Stomach (tissue), 19 donors: ENCODE measurements at places on chromosomes 1 and 21. TPM values are rescaled to one million over a fixed set of nuclear protein-coding genes. Genes with fewer than 3 reads are reported as not detected.

CATSPERE gene
- not detected for total RNA-seq

DNA sequence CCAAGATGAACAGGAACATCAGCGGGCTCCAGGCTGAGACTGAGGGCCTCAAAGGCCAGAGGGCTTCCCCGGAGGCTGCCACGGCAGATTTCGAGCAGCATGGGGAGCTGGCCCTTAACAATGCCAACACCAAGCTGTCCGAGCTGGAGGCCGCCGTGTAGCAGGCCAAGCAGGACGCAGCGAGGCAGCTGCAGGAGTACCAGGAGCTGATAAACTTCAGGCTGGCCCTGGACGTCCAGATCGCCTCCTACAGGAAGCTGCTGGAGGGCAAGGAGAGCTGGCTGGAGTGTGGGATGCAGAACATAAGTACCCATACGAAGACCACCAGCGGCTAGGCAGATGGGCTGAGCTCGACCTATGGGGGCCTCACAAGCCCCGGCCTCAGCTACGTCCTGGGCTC, 823.4 kb upstream of the NEGR1 start:
- H3K4me3 ChIP-seq, result no peak overlapping the region
- H3K36me3 ChIP-seq, result no peaks in the 10 kb centered on the region
- DNase-seq, result no peak
- no peak overlapping the region for H3K27ac ChIP-seq
- H3K4me1 ChIP-seq, result no peaks in the 10 kb centered on the region
- no peaks in the 10 kb centered on the region for H3K27me3 ChIP-seq

GRCh38 chr1:210201681-210202080, 30.9 kb upstream of the SERTAD4 start:
- no peak for DNase-seq
- no peak overlapping the region for H3K4me3 ChIP-seq
- no peak overlapping the region for H3K27ac ChIP-seq
- H3K4me1 ChIP-seq, result no peaks in the 10 kb centered on the region
- no peaks in the 10 kb centered on the region for H3K36me3 ChIP-seq
- H3K27me3 ChIP-seq, result no peaks in the 10 kb centered on the region

KRTAP7-1 gene
- total RNA-seq, result not detected

DNA sequence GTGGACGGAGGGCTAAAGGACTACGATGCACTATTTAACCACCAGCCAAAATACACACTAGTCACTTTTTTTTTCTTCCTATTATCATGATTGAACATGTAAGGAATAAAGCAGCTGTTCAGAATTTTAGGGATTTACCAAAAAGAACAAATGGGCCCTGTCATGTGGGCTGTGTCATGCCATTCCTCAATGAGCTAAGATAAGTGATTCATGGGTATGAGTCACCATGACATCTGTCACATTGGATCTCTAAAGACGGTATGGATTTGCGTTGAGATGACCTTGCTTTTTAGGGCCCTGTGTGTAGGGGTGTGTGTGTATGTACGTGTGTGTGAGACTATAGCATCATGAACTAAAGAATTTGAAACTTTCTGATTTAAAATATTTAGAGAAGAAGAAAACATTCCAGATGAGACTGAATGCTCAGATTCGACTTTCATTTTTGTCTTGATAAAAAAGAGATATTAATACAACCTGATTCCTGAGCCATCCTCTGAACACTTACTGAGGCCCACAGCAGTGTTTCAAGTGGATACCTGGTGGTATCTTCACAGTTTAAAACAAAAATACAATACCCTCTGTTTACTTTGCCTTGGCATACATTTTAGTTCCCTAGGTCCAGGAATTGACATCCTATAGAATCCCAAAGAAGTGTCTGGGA, 246.1 kb upstream of the DUSP10 start:
- H3K4me3 ChIP-seq, result no peak overlapping the region
- no peak for DNase-seq
- no peaks in the 10 kb centered on the region for H3K4me1 ChIP-seq
- no peaks in the 10 kb centered on the region for H3K36me3 ChIP-seq

DNA sequence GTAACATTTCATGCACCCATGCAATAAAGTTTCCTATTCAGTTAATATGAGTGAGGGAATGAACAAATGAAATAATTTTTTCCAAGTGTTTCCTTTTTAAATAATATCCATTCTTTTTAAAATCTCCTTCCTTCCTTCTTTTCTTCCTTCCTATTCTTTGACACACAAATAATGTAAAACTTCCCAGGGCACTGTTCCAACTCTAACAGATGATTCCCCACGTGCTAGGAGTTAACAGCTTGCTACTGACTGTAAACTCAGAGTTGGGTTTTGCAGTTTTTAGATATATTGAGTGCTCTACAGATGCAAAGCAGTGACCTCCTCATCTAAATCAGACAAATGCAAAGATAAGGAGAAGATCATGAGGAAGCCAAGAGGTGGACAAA, 54.0 kb upstream of the POU2F1 start:
- peak; percentile 32 for DNase-seq
- H3K4me1 ChIP-seq, result no peaks in the 10 kb centered on the region
- H3K27ac ChIP-seq, result no peak overlapping the region
- H3K4me3 ChIP-seq, result no peak overlapping the region

- DNase-seq, result no peak
- H3K27me3 ChIP-seq, result no peaks in the 10 kb centered on the region
- H3K4me3 ChIP-seq, result no peak overlapping the region
- peak overlapping the region; percentile 38 for H3K27ac ChIP-seq
- no peaks in the 10 kb centered on the region for H3K36me3 ChIP-seq
These were observed 15.2 kb downstream of the ADCY10 start for GRCh38 chr1:167898578-167899222.

TGFBR3 gene
- 132 TPM for total RNA-seq

GRCh38 chr1:26190373-26190987, at the start of gene CATSPER4:
Gene CATSPER4, plus strand, starts transcription at chr1:26190602. Its CDS starts 26 bp downstream, at chr1:26190628.
- H3K36me3 ChIP-seq, result peaks cover 40% of the 10 kb centered on the region
- H3K4me3 ChIP-seq, result no peak within 1 kb of the TSS
- no peaks in the 10 kb centered on the region for H3K27me3 ChIP-seq
- H3K27ac ChIP-seq, result no peak within 1 kb of the TSS
- H3K4me1 ChIP-seq, result no peaks in the 10 kb centered on the region

NKAIN1 gene
- not detected for total RNA-seq

DNA sequence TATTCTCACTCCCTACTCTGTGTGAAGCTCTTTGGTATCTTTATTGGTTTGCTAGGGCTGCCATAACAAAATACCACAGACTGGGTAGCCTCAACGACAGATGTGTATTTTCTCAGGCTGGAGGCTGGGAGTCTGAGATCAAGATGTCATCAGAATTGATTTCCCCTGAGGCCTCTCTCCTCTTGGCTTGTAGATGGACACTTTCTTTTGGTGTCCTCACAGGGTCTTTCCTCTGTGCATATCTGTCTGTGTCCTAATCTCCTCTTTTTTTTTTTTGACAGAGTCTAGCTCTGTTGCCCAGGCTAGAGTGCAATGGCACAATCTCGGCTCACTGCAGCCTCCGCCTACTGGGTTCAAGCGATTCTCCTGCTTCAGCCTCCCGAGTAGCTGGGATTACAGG, 71.4 kb upstream of the KCNJ6 start:
- H3K36me3 ChIP-seq, result no peaks in the 10 kb centered on the region
- DNase-seq, result no peak
- no peaks in the 10 kb centered on the region for H3K4me1 ChIP-seq
- H3K27me3 ChIP-seq, result no peaks in the 10 kb centered on the region

DNA sequence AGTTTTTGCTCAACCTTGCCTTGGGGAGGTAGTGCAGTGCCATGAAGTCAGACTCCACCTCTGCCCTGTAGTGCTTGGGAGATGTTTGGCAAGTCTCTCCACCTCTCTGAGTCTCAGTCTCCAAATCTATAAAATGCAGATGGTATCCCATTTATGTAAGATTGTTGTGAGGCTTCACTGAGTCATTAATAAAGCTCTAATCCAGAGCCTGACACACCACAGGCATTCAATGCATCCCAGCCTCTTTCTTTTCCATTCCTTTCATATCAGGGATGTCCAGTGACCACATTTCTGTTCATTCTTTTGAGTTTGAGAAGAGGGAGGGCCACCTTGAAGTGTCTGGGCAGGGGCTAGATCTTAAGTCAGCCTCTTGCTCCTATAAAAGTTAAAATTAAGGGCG, 37.6 kb upstream of the LMO4 start:
- H3K4me1 ChIP-seq, result no peaks in the 10 kb centered on the region
- H3K4me3 ChIP-seq, result no peak overlapping the region
- H3K36me3 ChIP-seq, result no peaks in the 10 kb centered on the region
- no peak overlapping the region for H3K27ac ChIP-seq
- H3K27me3 ChIP-seq, result no peaks in the 10 kb centered on the region

CLCA2 gene
- total RNA-seq, result 4.1 TPM

DNA sequence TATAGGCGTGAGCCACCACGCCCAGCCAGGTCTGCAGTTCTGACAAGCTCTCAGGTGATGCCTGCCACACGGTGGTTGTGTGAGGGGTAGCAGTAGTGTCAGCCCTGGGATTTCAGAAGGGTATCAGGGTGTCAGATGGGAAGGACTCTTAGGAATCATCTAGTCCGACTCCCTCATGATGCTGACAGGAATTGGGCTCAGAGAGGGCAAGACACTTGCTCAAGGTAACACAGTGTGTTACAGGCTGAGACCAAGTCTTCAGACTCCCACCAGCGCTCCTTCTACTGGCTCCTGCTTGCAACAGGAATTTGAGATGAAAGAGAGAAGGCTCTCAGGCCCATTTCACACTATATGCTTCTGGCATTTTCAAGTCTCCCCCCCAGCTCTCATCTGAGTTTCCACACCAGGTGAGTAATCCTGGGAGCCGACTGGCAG, 6.9 kb downstream of the HTR1D start:
- peaks cover 18% of the 10 kb centered on the region for H3K27me3 ChIP-seq
- H3K4me3 ChIP-seq, result no peak overlapping the region
- no peaks in the 10 kb centered on the region for H3K36me3 ChIP-seq
- DNase-seq, result no peak
- H3K27ac ChIP-seq, result no peak overlapping the region

PLPP3 gene
- total RNA-seq, result 145 TPM

DNA sequence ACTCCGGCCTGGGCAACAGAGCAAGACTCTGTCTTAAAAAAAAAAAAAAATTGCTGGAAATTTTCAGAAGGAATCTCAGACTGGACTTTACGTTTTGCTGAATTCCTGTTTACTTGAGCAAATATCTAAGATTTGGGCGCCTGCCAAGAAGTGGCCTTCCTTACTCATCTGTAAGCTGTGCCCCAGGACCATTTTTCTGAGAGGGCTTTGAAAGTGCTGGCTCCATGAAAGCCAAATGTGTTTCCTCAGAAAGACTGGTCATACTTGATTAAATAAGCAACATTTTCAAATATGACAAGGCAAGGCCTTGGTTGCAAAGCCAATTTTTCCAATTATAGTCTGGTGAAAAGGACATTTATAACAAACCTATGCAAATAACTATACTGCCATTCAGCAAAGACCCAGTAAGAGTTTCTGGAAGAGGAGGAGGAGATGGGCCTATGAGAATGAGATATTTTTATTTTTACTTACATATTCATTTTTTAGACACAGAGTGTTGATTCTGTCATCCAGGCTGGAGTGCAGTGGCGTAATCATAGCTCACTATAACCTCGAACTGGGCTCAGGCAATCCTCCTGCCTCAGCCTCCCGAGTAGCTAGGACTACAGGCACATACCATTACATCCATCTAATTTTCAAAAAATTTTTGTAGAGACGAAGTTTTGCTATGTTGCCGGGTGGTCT, 56.3 kb upstream of the HTR1D start:
- no peak overlapping the region for H3K4me3 ChIP-seq
- no peaks in the 10 kb centered on the region for H3K27me3 ChIP-seq
- no peak overlapping the region for H3K27ac ChIP-seq
- H3K4me1 ChIP-seq, result no peaks in the 10 kb centered on the region
- H3K36me3 ChIP-seq, result no peaks in the 10 kb centered on the region

DNA sequence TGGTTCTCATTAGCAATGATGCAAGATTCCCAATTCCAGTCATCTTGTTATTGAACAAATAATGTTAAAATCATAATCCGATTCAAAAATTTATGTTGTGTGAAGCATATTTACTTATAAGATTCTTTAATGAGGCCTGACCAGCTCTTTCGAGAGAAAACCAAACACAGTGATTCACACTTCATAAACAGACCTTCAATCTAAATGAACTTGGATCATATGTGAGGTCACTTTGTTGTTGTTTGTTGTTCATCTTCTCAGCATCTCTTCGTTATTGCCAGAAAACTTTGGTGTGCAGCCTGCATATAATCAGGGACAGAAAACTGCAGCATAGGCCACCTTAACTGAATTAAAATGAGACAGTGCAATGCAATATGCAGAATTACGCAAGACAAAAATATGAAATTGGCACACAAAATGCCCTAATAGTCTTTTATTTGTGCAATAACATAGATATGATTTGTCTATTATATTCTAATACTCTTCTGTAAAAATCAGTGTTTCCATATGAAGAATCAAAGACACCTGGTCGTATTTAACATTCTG, 30.1 kb downstream of the NCAM2 start:
- H3K36me3 ChIP-seq, result no peaks in the 10 kb centered on the region
- no peaks in the 10 kb centered on the region for H3K27me3 ChIP-seq
- no peak for DNase-seq
- no peak overlapping the region for H3K27ac ChIP-seq

GRCh38 chr1:178937695-178938094, 66.8 kb upstream of the ANGPTL1 start:
- no peaks in the 10 kb centered on the region for H3K27me3 ChIP-seq
- DNase-seq, result no peak
- H3K4me3 ChIP-seq, result no peak overlapping the region

DNA sequence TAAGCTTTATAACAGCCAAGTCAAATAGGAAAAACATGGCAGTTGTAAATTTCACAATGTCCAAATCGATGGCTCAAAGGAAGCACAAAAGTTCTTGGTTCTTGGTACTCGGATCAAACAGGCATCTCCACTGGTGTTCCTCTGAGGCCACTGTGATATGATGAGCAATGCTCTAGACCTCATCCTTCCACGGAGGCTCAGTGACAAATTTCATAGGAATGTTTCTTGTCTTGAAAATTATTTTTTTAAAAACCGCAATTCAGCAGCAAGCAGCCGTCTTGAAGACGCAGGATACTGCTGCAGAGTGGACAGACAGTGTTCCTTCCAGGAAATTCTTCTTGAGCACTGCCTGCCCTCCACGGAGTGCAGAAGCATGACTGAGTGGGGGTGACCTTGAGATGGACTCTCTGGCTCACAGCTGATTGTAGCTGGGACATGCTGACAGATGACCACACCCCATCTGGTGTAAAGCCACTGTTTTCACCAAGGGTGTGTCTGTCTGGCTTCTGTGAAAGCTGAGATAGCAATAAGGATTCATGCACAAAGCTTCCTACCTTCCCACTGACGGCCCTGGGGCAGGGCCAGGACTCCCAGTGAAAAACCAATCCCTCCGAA, 61.9 kb downstream of the TIAM1 start:
- no peaks in the 10 kb centered on the region for H3K36me3 ChIP-seq
- peak overlapping the region; percentile 35 for H3K27ac ChIP-seq
- peaks cover 21% of the 10 kb centered on the region for H3K4me1 ChIP-seq
- peak; percentile 37 for DNase-seq
- no peak overlapping the region for H3K4me3 ChIP-seq

SELENBP1 gene
- total RNA-seq, result 341 TPM

DIRAS3 gene
- total RNA-seq, result not detected

RNU1-4 gene
- under 0.01 TPM for total RNA-seq

- H3K4me3 ChIP-seq, result no peak overlapping the region
- DNase-seq, result no peak
- H3K4me1 ChIP-seq, result no peaks in the 10 kb centered on the region
- H3K27ac ChIP-seq, result no peak overlapping the region
These were observed 23.6 kb downstream of the MCOLN3 start for GRCh38 chr1:85024736-85025135.
